ENCODE measurements at places on chromosomes 13 and 19.

DNA sequence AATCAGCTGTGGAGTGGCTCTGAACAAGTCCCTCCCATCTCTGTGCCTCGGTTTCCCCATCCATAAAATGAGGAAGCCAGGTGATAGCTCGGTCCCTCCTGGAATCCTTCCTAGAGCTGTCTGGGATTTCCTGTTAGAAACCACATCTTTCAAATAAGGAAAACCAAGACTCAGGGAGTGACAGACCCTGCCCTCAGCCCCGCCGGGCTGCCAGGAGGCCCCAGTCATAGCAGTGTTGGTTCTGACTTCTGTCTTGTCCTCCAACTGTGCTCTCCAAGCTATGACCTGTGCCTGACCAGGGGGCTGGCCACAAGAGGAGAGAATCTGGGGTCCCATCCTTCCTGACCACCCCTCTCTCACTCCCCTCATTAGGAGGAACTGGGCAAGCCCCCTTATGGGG lies 1.1 kb upstream of the SHD start:
- no peak for DNase-seq

GRCh38 chr13:68007576-68007975 lies 777.4 kb upstream of the PCDH9 start:
- no peak for DNase-seq

- DNase-seq = no peak
These were observed 25.3 kb downstream of the PEX11G start for GRCh38 chr19:7463575-7463974.

- DNase-seq = no peak
These were observed 14.7 kb upstream of the LENG8 start for GRCh38 chr19:54434112-54434872.

DNA sequence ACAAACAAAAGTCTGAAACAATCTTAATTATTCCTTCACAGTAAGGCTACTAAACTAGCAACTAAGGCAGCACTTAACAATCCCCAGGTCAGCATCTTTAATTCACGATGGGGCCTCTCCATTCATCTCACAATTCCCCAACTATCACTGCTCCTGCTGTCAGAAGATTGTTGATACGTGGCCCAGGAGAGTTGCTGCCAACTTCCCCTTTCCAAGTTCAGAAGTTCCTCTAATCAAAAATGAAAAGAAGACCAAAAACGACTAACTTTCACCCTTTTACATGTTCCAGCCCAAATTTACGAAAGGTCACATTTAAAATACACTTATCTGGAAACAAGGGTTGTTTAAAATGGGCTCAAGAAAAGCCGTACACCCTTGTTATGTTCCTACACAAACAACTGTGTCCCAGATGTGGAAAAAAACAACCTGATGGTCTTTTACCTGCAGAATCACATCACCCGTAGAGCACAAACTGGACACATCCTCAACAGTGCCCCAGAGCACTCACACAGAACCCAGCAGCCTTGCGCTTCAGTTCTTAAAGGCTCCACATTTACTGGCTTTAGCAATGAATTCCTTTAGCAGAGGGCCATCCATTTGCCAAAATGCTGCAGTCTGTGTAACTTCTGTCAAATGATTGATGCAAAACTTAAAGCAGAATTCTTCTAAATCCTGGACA lies 38.0 kb downstream of the PHF11 start:
- DNase-seq = no peak

GRCh38 chr13:113405481-113406300 lies 41.8 kb upstream of the GRTP1 start:
- no peak for DNase-seq

GRCh38 chr19:51226067-51226466 lies 1.2 kb downstream of the CD33 start:
- no peak for DNase-seq

DNA sequence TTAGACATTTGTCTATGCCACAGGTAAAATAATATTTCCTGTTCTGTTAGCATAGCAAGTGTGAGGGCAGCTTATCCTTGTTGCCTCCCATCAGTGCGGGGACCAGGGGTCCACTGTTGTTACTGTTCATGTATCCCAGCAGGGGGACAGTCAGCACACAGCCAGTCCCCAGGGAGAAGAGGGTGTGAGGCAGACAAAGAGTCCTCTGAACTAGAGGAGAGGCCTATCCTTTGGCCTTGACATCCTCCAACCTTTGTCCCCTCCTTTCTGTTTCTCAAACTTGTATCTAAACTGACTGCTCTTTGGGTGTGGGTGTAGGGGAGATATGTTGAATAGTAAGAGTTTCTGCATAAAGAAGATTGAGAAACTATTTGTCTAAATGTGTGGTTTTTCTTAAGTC lies 2.9 kb upstream of the GPR18 start:
- no peak for DNase-seq

GRCh38 chr19:51091895-51092873 lies 9.5 kb upstream of the KLK14 start:
- DNase-seq = no peak

DNA sequence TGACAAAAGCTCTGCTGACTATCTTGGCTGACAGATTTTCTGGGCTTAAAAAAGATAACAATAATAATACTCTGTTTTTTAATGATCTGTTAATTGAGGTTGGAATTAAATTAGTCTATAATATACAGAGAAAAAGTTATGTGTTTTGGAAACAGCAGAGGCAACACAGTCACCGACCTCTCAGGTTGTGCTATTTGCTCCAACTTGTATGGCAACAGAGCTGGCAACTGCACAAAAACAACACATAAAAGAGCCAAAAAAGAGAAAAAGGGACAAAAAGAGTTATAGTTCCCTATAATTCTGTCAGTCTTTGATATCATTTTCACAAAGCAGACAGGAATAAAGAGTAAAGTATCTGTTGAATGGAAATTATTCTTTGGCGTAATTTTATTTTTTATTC lies 102.3 kb upstream of the POSTN start:
- DNase-seq = no peak

- DNase-seq = no peak
These were observed 57.2 kb downstream of the NHLRC3 start for GRCh38 chr13:39095500-39095899.

DNA sequence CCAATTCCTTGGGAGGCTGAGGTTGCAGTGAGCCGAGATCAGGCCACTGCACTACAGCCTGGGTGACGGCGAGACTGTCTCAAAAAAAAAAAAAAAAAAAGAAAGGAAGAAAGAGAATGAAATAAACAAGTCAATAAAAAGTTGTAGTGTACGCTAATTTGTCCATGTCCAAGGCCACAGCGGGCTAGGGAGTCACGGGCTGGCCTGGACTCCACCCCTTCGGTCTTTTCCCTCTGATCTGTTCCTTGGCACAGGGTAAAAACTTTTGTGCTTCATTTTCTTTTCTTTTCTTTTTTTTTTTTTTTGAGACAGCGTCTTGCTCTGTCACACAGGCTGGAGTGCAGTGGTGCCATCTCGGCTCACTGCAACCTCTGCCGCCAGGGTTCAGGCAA lies 19.4 kb upstream of the MKNK2 start:
- no peak for DNase-seq

GRCh38 chr19:18384775-18385174 lies 1.2 kb upstream of the GDF15 start:
- no peak for DNase-seq

- DNase-seq = no peak
These were observed 22.3 kb downstream of the EPS15L1 start for GRCh38 chr19:16449330-16449961.

- no peak for DNase-seq
These were observed 128.8 kb downstream of the STK24 start for GRCh38 chr13:98447881-98448641.

DNA sequence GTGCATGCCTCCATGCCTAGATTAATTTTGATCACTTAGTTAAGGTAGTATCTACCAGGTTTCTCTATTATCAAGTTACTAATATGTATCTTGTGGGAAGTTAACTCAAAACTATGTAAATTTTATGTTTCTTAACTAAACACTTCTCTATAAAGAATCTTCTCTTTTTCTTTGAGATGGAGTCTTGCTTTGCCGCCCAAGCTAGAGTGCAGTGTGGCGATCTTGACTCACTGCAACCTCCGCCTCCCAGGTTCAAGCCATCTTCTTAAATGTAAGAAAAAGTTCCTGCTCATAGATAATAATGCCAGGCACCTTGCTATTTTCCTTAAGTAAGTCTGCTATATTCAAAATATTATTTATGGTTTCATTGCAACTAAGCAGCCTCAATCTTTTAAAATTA lies 58.4 kb downstream of the ELF1 start:
- DNase-seq = no peak

GRCh38 chr13:33106656-33107360 lies 90.6 kb downstream of the KL start:
- no peak for DNase-seq

- DNase-seq = no peak
These were observed 2.3 kb downstream of the TRAPPC6A start for GRCh38 chr19:45175515-45176345.

DNA sequence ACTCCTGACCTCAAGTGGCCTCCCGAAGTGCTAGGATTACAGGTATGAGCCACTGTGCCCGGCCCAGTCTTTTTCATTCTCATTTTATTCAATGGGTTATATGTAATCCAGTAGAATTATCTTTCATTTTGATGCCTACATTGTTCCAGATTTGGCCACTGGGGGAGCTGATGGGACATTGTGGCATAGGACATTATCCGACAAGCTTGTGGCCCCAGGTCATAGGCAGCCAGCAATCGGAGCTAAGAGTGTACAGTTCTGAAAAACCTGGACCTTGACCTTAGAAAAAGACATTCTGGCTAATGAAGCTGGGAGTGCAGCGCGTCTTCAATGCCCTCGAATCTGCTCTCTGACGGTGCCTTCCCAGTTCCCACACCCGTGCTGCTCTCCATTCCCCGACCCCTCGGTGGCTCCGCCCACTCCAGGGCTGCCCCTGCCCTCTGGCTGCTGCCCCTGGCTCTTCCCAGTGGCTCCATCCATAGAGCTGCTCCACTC lies 108.7 kb downstream of the TEX29 start:
- no peak for DNase-seq

- DNase-seq = no peak
These were observed 21.0 kb downstream of the SAE1 start for GRCh38 chr19:47151627-47152026.

GRCh38 chr13:29474991-29475390 lies 120.5 kb downstream of the SLC7A1 start:
- no peak for DNase-seq

GRCh38 chr13:88526853-88527215 lies 855.7 kb downstream of the SLITRK5 start:
- no peak for DNase-seq

DNA sequence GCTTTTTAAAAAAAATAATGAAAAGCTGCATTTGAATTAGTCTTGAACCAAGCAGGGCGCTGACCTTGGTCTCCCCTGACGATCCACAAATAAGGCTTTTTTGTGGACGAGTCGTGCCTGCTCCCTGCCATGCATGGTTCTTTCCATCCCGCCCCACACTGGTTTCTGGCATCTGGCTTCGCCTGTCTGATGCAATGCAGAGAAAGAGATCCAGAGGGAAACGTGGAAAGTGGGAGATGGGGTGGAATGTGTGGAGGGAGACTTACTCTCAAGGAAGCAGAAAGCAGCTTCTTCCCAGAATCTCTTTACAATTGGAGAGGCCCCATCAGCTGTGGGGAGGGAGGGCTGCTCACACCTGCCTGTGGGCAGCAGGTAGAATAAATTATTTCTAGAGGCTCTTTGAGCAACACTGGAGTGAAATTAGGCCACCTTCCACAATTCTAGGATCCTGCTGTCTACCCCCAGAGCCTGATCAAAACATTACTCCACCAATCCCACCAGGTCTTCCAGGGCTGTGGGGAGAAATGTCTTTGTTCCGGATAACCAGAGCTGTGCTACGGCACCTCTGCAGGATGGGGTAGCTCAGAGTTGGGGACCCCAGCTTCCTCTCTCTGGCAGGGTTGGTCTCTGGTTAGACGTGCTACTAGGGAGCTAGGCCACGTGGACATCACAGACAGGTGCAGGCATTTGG lies 183.5 kb downstream of the UQCRFS1 start:
- DNase-seq = no peak

GRCh38 chr19:54209811-54210494 lies 9.3 kb downstream of the RPS9 start:
- DNase-seq = no peak

GRCh38 chr19:29519146-29519545 lies 6.6 kb upstream of the VSTM2B start:
- no peak for DNase-seq

DNA sequence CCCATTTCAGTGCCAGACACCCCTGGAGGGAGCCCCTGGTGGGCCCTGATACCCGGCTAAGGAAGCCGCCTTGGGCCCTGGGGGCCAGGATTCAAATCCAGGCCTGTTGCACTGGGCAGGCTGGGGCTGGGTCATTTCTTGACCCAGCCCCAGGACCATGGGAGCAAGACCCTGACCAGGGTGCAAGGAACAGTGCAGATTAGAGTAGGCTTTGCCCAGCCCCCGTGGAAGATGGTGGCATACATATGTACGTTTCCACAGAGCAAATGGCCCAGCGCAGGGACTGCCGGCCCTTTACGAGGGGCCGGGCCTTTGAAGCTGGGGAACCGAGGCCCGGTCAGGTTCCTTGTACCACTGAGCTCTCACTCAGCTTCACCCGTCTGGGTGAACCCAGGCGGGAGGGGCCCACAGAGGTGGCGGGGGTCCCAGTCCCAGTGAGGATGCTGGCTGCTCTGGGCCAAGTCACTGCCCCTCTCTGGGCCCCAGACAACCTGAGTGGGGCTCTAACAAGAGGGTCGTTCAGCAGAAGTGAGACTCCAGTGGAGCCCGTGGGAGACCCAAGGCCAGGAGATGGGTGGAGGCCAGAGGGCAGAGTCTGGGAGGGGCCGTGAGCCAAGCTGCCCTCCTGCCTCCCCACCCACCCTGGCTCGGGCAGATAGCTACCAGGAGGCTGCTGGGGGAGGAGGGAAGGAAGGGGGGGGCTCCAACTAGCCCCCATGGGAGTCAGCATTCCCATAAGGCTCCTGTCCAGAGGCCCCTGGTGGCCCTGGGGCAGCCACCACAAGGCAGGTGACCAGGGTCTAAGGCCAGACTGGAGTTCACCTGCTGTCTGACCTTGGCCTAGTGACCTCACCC lies 2.7 kb downstream of the MKNK2 start:
- no peak for DNase-seq

DNA sequence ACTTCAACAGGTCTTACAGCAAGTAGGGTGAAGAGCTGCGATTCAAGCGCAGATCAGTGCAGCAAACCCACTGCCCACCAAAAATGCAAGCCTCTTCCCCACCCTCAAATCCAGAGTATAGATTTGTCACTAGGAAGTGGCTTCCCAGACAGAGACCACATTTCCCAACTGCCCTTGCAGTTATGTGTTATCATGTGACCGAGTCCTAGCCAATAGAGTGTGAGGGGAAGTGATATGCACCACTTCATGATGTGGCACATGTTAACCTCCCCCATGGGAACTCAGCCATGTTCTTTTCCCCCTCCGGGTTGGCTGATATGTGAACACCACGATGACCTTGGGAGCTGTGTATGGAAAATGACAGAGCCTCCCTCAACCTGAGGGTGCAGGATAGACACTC lies 50.8 kb downstream of the MBD3L2B start:
- DNase-seq = no peak

DNA sequence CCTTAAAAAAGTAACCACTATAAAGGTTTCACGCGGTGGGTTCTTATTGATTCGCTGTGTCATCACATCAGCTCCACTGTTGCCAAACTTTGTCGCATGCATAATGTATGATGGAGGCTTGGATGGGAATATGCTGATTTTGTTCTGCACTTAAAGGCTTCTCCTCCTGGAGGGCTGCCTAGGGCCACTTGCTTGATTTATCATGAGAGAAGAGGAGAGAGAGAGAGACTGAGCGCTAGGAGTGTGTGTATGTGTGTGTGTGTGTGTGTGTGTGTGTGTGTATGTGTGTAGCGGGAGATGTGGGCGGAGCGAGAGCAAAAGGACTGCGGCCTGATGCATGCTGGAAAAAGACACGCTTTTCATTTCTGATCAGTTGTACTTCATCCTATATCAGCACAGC lies 30.6 kb downstream of the FGF9 start:
- no peak for DNase-seq

Measured in stimulated activated CD8-positive, alpha-beta memory T cell treated with anti-CD3 and anti-CD28 coated beads, Interleukin-4, amount 100 ng/mL, for 4 hours (primary cell).